ENCODE measurements at places on chromosomes 5 and 9. TPM values are rescaled to one million over a fixed set of nuclear protein-coding genes. Genes with fewer than 3 reads are reported as not detected.

The WNK2 gene
- total RNA-seq, result 0.22 TPM

The PRLR gene
- total RNA-seq, result not detected

The SPOCK1 gene
- 0.27 TPM for total RNA-seq

The SLC9A3 gene
- 2.0 TPM for total RNA-seq

The SLC34A3 gene
- not detected for total RNA-seq

The MELK gene
- total RNA-seq, result 1.7 TPM

The IL13 gene
- total RNA-seq, result 0.84 TPM

The KIF20A gene
- 0.91 TPM for total RNA-seq

The CDC42SE2 gene
- total RNA-seq, result 241 TPM

The TAF1L gene
- not detected for total RNA-seq

The TSSK1B gene
- total RNA-seq, result not detected

The CEL gene
- total RNA-seq, result 0.37 TPM

The TNFSF15 gene
- not detected for total RNA-seq

The PCDHGC4 gene
- not detected for total RNA-seq

The SLC46A2 gene
- total RNA-seq, result not detected

The FGF1 gene
- total RNA-seq, result not detected

The SPATA6L gene
- 2.5 TPM for total RNA-seq

The SEMA4D gene
- 480 TPM for total RNA-seq

The PKD2L2 gene
- not detected for total RNA-seq

The IFNK gene
- total RNA-seq, result not detected

The CTSL gene
- total RNA-seq, result 1.2 TPM

The PCDHAC2 gene
- total RNA-seq, result not detected

The GADD45G gene
- total RNA-seq, result 15.7 TPM

The CDC26 gene
- total RNA-seq, result 26.3 TPM

The GABRA6 gene
- not detected for total RNA-seq

The IFNA2 gene
- not detected for total RNA-seq

The GFM2 gene
- 20.1 TPM for total RNA-seq

The IFNE gene
- not detected for total RNA-seq

The KCNN2 gene
- total RNA-seq, result not detected

The OSMR gene
- total RNA-seq, result not detected

The HAND1 gene
- not detected for total RNA-seq

The ZNF608 gene
- total RNA-seq, result 0.30 TPM

The FAT2 gene
- total RNA-seq, result not detected

Measured in CD4-positive, CD25-positive, alpha-beta regulatory T cell (primary cell).